ENCODE measurements at places on chromosomes 12 and 14. TPM values are rescaled to one million over a fixed set of nuclear protein-coding genes. Genes with fewer than 3 reads are reported as not detected.
A peak's percentile ranks its signal among the peaks of the same experiment; 100 is the strongest.

- no peak for DNase-seq
Measured at GRCh38 chr12:3600039-3600720, 109.2 kb downstream of the PRMT8 start.

- peak; percentile 92 for DNase-seq
Measured at GRCh38 chr12:106139422-106140171, 843 bp upstream of the NUAK1 start.

DNA sequence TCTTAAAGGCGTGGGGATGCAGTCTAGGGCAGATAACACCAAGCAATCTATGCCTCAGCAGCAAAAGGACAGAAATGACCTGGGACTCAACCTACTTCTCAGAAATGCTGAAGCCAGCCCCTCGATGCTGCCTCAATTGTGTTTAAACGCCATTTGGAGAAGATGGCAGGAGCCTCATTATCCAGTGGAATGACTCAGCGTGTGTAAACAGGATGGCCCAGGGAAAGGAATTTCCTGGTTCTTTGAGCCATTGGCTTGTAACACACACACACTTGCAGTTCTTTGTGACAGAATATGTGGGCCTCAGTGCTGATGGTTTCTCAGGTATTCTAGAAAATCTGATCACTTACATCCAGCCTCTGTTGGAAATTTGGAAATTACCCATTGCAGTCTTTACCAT, 154.3 kb downstream of the NTF3 start:
- peak; percentile 33 for DNase-seq

DNA sequence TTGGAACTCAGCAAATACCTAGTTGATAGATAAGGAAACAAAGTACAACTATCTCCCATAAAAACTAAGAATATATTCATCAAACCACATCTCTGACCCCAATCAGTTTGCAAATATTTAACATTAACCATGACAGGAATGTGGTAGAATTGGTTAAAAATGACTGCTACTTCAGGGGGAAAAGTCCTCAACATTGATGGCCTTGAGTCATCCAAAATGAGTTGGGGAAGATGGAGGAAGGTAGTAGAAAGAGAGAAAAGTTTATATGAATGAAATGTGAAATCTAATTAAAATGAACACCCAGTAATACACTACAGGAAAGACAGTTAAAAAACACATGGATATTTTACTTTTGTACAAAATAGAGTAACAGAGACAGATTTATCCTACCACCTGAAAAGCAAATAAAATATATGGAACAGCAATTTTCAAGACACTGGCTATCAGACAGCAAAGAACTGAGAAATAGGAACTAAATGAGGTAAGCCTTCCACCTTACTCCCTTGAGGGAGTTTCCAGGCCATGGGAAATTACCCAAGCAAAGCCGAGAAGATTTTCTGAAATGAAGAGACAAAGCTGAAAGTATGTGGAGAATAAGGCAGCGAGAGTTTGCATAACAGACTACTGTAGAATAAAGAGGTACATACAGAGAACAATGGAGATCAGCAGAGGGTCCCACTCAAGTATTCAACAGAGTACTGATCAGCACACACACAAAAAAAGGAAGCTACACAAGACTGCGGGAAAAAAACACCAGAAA, 49.6 kb downstream of the TC2N start:
- no peak for DNase-seq

- no peak for DNase-seq
Measured at GRCh38 chr14:104532191-104532555, 47.4 kb upstream of the C14orf180 start.

DNA sequence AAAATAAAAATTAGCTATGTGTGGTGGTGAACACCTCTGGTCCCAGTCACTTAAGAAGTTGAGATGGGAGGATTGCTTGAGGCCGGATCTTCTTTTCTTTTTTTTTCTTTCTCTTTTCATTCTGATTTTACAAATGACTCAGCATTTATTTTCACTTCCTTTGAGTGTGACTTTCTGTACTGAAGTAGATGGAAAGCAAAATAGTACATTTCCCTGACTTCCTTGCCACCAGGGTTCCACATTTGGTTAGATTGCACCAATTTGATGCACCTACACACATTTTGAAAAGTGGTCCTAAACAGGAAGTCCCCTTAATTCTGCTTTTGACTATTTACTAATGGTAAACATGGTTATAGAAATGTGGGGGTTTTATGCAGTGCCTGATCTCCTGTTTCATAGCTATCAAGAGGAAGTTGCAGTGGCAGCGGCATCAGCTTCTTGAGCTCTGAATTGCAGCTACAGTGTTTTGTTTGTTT, 13.0 kb upstream of the LEMD3 start:
- DNase-seq, result no peak

GRCh38 chr12:22899184-22899583, 274.2 kb downstream of the ETNK1 start:
- DNase-seq, result no peak

- no peak for DNase-seq
Measured at GRCh38 chr12:76745343-76745742, 18.6 kb upstream of the ZDHHC17 start.

DNA sequence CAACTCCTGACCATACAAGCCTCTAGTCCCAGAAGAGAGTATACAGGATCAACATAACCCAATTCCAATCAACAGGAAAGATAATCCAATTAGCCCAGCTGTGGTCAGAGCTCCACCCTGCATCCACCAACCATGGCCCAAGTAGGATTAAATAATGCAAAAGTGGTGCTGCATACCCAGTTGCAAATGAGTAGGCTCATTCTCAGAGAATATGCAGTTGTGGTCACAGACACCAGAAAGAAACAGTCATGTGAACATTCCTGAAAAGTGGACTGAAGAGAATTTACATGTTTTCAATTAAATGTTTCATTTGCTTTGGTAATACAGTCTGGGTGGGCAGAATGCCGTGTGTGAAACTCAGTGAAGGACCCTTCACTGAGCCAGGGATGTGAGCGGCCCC, 167.2 kb upstream of the BMP4 start:
- DNase-seq, result peak; percentile 42

- no peak for DNase-seq
Measured at GRCh38 chr14:86039176-86039575, 509.2 kb downstream of the FLRT2 start.

DNA sequence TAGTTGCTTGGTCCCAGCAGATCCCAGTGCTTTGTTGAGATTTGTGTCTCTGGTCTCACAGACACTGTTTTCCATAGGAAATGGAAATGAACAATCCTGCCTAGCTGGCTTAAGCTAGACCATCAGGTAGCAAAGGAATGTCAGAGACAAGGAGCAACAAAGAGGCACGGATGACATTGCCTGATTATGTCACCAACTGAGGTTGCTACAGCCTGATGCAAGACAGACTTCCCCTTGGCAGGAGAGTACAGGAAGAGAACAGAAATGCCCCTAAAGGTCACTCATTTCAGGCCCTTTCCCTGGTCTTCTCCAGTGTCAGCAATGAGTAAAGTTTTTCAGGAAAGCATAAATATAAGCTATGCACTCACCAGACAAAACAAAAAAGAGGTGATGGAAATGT, 2.0 kb upstream of the PRB2 start:
- DNase-seq, result no peak

DNA sequence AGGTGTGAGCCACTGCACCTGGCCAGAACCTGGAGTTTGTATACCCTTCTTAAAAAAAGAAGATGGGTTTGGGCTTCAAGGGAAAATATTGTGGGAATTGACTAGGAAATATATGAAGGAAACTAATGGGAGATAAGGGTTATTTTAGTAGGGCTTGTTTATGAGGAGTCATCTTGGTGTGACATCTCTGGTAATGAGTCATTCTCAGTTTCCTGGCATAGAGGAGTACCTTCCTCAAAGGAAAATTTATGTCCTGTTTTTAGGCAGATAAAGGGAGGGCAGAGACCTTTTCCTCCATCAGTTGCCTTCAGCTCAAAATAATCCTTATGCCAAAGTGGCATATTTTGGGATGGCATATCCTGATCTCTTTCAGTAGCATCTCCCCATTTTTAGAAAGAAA, 30.6 kb upstream of the NFKBIA start:
- DNase-seq, result no peak

- no peak for DNase-seq
Measured at GRCh38 chr14:71465316-71465715, 466.9 kb upstream of the RGS6 start.

Gene NGB
- not detected for total RNA-seq

Gene FOXA1
- 0.87 TPM for total RNA-seq

Gene KRT79
- 1.1 TPM for total RNA-seq

Gene FAR2
- total RNA-seq, result 1.5 TPM

Data from SJSA1 (cell line).